Left cardiac atrium (tissue), 4 donors: ENCODE measurements at places on chromosomes 4 and X.

GRCh38 chrX:42524379-42524778, 253.6 kb downstream of the PPP1R2C start:
- DNase-seq: no peak

GRCh38 chr4:26916195-26916594, 55.6 kb downstream of the STIM2 start:
- DNase-seq: no peak

DNA sequence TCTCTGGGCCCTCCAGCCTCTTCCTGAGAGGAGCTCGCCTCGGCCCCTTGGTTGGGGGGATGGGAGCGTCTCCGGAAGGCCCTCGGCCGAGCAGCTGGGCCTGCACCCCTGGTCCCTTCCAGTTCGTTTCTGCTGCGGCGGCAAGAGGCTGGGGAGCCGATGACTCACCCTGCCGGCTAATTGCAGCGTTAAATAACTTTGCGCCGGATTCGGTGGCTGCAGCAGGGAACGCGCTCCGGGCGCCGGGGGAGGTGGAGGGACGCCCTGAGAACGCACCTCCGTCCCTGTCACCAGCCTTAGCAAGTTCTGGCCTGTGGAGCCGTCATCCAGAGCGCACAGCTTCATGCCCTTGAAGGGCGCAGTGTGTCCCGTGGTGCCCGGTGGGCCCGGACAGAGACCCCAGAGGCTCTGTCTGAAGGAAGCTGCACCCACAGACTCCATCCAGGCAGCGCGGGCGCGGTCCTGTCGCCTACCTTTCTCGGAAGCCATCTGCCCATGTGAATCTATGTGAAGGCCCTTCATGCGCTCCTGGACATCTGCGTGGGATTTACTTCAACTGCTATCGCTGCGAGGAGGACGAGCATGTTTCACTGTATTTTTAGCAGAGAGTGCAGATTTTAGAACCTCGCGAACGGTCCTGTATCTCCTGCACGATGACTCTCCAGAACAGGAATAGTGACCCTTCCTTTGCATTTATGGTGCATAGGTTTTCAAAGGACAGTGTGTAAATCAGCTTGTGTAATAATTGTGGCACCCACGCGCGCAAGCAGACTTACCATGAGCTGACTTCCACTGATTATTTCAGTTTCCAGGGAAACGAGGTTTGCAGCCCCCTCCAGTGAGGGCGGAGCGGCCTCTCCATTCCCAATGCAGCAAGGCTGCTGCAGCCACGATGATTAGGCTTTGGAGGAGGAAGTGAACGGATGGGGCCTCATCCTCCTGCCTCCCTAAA, 1.7 kb upstream of the TMEM271 start:
- DNase-seq: no peak

GRCh38 chr4:140641789-140642439, 73.2 kb upstream of the UCP1 start:
- DNase-seq: peak; percentile 40

GRCh38 chr4:181143250-181143854, 1099.8 kb upstream of the TENM3 start:
- peak; percentile 74 for DNase-seq

- DNase-seq: no peak
Measured at GRCh38 chr4:87089368-87089767, 131.1 kb downstream of the KLHL8 start.

DNA sequence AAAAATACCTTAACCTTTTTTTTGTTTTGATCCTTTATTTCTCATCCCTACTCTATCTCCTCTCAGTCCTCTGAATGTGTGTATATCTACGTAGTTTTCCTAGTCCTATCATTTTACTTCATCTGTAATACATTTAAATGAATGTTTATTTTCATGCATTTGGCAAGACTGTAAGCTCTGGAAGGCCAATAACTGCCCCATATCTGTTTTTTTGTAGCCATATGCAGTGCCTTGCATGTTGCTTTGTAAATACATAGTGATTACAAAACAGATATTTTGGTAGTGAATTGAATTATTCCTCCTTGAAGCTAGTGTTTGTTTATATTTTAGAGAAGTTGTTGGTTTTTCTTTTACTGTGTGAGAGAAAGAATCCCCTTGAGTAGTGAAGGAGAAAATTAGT, 450.2 kb downstream of the PCDH18 start:
- DNase-seq: no peak

DNA sequence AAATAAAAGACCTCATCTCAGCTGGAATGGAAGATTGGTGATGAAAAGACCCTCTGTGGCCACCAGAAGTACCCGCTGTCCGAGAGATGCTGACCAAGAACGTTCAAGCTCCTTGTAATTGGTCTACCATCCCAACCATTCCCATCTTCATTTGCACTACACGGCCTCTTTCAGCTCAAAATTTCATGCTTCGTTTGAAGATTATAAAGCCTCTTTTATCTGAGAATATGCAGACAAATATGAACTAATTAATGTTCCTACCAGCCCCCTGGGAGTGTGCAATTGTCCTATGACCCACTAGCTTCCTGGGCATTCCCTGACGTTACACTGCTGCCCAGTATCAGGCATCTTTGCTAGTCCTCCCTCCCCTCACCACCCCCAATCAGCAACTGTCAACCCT, 583.7 kb downstream of the MID1IP1 start:
- no peak for DNase-seq

DNA sequence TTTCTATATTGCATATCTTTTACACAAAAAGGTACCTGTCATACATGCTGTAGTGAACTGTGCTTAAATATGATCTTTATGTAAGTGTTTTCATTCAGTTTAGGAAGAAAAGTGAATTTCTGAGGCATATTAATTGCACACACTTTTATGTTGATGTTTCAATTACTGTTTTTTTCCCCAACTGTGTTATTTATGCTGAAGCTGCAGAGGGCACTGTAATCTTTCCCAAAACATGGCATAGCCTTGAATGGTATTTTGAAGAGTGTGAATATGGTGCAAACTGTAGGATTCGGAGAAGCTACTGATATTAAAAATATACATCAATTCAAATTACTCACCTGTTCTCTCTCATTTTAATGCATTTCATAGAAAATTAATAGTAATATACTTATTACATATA, 6.0 kb upstream of the CENPE start:
- no peak for DNase-seq
